ENCODE measurements at places on chromosomes 5 and 9.

DNA sequence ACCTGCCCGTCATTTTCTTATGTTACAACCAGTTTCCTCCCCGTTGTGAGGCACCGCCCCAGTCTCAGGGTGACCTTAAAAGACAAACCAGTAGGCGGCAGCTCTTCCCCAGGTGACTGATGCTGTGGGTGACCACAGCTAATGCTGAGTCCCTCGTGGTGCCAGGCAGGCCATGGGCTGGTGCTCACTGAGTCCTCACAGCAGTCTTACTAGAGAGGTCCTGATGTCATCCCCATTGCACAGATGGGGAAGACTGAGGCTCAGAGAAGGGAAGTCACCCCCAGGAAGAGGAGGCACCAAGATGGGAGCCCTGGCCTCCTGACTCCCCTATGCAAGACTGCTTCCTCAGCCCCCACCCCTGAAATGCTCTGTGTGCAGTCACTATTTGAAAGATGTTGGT is 978 bp downstream of the CFAP157 start:
- no peak for DNase-seq

- no peak for DNase-seq
Measured at GRCh38 chr9:976943-977837, 735 bp downstream of the DMRT3 start.

DNA sequence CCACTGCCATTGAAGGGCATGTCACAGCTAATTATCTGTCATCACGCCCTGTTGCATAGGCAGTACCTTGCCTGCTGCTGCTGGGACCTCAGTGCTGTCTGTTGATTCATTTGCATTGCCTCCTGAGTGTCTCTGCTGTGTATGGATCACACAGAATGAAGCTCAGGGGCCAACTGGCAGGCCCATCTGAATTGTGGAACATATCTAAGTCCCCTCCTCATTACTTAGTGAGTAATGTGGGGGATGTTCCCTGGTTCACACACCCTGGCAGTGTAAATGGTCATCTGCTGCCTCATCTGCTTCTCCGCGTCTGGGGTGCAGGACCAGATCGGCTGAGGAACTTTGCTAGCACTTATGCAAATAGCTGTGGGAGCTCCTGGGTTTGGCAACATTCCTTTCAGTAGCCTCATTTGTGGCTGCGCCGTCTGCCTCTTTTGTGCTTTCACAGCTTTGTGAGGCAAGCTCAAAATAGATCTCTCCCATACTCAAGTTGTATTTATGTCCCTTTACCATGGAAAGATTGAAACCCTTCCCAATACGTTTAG is 25.4 kb downstream of the TYRP1 start:
- DNase-seq: no peak

GRCh38 chr5:158739951-158740757 is 359.6 kb downstream of the EBF1 start:
- no peak for DNase-seq

GRCh38 chr9:89606624-89607311 is 2.0 kb downstream of the GADD45G start:
- peak; percentile 25 for DNase-seq

DNA sequence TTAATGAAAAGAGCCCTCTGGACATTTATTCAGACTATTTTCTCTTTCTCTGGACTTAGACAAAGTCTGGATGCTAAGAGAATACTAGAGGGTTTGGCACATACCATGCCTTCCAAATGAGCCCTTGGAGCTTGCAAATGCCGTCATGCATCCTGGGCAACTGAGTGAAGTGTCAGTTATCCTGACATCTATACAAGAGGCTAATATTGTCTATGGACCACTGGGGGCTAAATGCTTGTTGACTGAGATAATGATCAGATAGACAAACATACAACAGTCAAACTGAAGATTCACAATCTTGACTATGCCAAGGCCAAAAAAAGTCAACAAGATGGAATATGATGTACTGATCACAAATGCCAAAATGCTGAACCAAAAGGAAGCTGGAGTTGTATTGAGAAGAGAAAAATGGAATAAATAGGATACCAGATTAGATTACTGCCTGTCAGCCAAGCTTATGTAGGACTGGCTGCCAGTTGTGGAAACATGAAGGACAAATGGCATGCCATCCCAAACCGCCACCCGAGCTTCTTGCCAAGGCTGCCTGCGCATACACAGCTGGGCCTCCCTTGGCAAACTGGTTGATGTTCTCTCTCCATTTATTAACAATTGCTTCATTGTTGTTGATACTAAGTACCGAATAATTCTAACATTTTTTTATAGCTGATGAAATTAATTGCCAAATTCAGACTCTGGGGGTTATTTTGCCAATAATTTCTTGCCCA is 240.1 kb upstream of the GRAMD2B start:
- DNase-seq: no peak

DNA sequence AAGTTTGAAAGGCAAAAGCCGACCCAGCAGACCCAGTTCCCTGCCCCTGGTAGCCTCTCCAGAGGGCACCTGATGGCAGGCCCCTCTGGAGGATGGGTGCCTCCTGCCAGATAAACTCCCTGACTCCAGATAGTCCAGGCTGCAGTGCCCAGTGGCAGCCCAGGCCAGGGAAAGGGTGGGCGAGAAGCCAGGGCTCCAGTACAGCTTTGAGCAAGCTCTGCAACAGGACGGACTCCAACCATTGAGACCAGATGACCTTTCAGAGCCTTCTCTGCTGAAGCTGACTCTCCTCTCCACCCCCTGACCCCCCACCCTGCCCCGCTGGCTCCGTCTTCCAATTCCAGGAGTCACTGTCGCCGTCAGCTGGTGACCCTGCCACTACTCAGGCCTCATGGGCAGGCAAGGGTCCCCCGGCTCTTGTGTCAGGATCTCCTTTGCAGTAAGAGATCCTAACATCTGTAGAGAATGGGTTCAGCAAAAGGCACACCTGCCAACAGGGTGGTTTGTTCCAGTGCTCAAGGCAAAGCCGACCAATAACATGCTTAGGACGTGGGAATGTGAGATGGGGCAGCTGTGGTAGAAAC is 15.5 kb upstream of the FCN1 start:
- no peak for DNase-seq

- no peak for DNase-seq
Measured at GRCh38 chr5:51889703-51890102, 506.5 kb downstream of the ISL1 start.

DNA sequence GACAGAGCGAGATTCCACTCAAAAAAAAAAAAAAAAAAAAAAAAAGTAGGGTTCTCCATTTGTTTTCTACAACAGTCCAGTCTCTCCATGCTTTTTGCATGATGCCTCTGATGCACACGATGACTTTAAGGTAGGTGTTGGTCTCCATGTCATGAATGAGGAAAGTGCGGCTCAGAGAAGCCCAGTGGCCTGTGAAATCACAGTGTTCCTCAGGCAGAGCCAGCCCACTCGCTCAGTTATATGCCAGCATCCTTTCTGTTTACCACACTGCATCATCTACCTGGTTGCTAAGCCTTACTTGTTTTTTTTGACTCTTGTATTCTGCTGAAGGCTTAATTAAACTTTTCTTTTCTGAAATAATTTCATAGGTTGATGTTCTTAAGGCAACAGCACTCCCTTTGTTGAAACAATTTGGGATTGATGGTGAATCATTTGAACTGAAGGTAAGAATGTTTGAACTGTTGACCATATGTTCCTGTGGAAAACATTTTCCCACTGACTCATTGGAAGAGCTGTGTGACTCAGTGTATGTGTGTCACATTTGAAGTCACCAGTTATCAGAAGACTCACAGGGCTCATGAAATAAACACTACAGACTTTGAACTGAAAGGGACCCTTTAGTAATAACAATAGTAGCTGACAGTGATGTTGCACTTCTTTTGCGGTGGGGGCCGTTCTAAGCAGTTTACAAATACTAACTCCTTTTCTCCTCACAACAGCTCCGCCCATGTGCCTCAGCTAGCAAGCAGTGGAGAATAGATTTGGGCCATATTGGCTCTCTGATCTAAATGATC is 40.2 kb downstream of the RCL1 start:
- no peak for DNase-seq

DNA sequence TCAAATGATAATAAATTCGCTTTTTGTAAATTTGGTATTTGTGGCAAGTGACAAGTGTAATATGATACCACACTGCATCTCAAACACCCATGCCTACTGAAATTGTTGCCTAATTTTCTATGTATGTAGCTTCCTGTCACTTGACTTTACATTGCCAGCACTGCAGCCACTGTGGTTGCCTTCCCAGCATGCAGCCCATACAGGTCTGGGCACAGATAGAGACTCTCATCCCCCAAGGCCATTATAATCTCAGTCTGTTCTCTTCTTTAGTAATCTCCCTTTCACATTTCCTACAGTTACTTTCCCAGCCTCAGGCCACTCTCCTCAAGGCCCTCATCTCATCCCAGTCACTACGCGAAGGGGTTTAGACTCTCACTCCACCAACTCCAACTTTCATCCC is 1200.6 kb downstream of the PTPRD start:
- DNase-seq: no peak

- no peak for DNase-seq
Measured at GRCh38 chr5:120517607-120518252, 53.6 kb downstream of the PRR16 start.

DNA sequence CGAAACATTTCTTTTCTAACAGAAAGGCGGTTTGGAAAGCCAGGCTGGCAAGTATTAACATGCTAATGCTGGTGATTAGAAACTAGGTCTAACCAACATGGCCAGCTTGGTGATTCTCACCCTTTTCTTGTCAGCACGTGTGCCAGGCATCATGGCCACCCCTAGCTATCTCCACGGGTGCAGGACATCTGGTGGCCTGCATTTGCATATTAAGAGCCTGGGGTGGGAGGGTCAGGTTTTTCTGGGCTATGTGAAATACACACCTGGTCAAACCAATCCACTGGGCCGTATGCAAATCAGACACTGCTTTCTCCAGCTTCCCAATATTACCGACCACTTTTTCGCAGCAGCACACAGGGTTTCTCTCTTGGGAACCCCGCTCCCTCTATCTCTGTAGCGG is 612.1 kb downstream of the PTPRD start:
- no peak for DNase-seq

- no peak for DNase-seq
Measured at GRCh38 chr5:125011014-125011413, 264.6 kb upstream of the ZNF608 start.

GRCh38 chr5:103356350-103357091 is 98.0 kb downstream of the MACIR start:
- DNase-seq: no peak

GRCh38 chr9:75715360-75715759 is 175.1 kb upstream of the PCSK5 start:
- no peak for DNase-seq

DNA sequence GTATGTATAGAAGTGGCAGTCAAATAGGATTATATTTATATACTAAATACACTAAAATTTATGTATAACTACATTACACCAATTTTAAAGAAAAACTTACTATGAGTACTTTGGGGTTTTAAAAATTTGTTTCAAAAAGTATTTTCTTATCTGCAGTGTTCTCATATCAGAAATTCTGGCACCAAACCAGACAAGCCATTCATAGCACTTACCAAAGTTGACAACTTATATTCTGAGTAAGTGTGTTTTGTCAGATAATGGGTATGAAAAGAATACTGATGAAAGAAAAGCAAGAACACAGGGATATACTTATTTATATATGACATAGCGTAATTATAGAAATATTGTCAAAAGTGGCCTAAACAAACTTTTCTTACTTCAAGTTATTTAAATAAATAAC is 67.5 kb downstream of the SPEF2 start:
- no peak for DNase-seq

DNA sequence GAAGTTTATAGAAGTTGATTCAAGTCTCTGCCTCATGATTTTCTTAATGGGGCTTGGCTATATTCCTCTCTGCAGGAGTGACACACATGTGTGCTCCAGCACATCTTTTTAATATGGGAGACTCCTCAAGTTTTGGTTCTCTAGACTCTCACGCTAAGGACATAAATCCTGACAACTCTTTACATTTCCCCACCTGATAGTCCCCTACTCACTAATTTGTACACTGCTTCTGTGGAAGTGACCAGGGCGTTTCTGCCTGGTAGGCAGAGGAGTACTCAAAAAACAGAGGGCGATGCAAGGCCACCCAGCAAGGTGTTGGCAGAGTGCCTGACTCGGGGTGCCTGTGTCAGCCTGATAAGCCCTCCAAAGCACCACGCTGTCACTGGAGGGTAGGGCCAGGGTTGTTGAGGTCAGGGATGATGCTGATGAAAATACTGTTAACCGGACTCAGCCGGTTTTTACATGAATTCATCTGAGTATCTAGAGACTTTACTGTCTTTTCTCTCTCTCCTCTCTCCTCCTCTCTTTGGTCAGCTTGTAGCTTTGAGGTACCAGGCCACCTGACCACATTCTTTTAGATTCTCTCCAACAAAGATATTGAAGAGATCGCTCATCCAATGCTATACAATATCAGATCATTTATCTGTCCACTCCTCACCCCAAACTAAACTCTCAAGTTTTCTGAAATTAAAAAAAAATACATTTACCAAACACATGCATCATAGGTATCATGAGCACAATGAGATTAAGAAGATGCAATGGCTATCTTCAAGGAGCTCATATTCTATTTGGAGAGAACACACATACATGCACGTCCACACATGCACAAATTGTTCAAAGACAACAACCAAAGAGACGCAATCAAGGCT is 205.2 kb downstream of the PIK3R1 start:
- DNase-seq: no peak

- DNase-seq: no peak
Measured at GRCh38 chr5:67773411-67774266, 441.9 kb upstream of the PIK3R1 start.

DNA sequence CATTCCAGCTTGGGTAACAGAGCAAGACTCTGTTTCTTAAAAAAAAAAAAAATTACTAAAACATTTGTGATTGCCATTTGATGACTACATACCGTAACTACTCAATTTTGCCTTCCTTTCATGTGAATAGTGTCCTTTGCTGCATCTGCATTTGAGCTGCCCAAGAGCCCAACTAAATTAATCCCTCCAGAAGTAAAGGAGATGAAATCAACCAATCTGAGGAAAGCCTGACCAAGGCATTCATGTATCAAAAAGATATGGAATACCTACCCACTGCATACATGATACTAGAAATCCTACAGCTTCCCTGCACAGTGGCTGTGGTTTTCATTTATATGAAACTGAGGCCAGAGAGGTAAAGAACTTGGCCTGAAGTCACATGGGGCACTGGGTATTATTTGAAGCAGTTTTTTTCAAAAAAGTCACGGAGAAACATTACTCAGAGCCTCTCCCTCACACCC is 177.5 kb downstream of the AOPEP start:
- no peak for DNase-seq

- no peak for DNase-seq
Measured at GRCh38 chr9:126468141-126468825, 141.7 kb downstream of the MVB12B start.

DNA sequence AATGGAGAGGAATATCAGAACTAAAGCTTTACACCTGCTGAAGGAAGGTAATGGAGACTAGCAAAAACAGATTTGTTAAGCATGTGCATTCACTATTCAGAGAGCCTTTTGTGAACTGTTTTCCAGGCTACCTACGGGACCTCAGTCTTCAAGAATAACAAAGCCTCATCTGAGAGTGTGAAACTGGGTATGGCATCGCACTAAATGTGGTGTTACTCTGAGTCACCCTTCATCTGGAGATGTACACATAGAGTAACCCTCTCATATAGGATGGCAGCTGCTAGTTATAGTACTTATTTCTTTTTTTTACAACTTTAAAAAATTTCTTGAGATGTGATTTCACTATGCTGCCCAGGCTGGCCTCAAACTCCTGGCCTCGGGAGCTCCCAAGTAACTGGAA is 306.8 kb downstream of the ZNF608 start:
- no peak for DNase-seq
